ENCODE measurements at places on chromosomes 5 and 9.

DNA sequence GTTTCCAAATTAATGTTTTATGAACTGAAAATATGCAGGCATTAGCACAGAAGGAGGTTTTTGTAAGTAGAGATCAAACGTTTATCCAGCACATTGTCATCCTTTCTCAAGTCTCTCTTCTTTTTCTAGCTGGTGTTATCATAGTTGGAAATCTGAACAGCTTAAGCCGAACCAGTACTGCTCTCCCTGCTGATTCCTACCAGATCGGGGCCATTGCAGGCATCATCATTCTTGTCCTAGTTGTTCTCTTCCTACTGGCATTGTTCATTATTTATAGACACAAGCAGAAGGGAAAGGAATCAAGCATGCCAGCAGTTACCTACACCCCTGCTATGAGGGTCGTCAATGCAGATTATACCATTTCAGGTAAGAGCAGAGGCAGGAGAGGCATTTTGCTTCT lies 72.1 kb upstream of the PRRC1 start:
- no peak for DNase-seq

- no peak for DNase-seq
Measured at GRCh38 chr5:60274747-60275146, 381.2 kb upstream of the PDE4D start.

DNA sequence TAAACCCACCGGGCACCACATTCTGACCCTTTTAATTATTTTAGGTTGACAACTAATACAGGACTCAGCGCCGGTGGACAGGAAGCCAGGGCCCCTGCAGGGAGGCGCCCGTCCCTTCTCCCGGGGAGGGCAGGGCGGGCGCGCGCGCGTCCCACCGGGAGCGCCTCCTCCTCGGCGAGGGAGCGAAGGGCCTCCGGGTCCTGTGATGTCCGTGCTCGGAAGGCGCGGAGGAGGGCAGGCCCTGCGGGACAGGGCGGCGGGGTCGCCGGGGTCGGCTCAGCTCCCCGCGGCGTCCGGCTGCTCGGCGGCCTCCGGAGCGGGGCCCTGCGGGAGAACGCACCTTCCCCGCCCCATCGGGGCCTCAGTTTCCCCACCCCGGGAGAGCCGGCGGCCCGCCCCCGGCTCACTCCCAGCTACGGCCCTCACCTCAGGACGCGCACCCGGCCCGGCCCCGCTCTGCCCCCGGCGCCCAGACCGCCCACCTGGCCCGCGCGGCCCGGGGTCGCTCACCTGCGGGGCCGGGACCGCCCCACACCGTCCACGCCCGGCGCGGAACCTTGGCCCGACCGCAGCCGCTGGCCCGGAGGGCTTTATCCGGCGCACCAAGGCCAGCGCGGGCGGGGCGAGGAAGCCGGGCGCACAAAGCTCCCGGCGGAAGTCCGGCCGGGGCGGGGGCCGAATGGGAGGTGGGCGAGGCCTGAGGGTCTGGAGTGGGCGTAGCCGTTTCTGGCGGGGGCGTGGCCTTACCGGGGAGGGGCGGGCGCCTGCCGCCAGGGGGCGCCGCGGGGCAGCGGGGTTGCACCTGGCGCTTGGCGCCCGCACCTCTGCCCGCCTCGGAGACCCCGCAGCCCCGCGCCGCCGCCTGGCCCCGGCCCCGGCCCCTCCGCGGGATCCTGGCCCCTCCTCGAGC lies at the start of the genes EXD3 and NOXA1:
EXD3 (minus strand) TSS at position 559 of the 910 bp plus-strand sequence. CDS start 27,805 bp downstream, outside the sequence.
NOXA1 (plus strand) TSS at position 790 of the 910 bp plus-strand sequence. CDS start 137 bp downstream, outside the sequence.
- DNase-seq, result peak; percentile 91

DNA sequence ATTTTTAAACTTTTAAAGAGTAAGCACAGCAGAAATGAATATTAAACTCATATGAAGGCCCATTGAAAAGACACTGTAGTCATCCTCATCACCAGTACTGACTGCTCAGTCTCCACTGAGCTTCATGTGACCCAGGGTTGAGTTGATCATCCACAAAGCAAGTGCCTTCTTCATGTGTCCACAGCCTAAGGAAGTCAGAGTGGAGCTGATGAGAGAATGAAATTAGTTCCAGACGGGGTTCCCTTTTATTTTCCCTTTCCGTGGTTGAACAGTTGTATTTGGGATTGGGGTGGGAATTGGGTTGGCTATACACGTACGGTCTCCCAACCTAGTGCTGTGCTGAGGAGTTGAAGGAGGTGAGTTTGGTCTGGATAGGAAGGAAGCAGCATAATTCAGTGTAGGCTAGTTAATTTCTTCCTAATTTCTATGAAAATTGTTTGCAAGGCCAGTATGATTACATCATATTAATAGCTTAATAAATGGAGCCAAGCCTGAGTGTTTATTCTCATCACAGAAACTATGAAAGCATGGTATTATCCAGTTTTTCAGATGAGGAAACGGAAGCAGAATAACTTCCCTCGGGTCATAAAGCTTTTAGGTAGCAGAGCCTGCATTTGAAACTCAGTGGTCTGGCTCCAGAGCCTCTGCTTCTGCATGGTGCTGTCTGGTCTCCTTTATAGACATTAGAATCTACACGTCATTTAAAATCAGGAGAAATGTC lies 103.9 kb upstream of the DMRT1 start:
- DNase-seq, result no peak

GRCh38 chr9:129505270-129505902 lies 115.5 kb downstream of the C9orf50 start:
- DNase-seq, result no peak

DNA sequence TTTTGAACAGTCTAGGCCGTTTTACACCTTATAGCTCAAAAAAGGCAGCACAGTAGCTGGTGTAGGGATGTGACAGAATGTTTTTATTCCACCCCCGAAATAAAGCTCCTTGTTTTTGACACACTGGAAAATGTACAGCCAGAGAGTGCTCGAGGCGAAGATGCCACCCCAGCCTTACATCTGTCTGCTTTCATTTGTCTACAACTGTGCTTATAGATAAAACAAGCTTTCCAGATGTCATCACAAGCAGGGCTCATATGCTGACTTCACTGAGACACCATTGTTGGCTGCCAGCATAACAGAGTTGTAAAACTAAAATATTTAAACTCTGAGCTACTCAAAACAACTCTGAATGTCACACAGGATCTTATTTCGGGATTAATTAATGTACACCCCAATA lies 386.3 kb downstream of the BNC2 start:
- no peak for DNase-seq
